GM23248 (cell line): ENCODE measurements at places on chromosomes 13 and 19. TPM values are rescaled to one million over a fixed set of nuclear protein-coding genes. Genes with fewer than 3 reads are reported as not detected.

GRCh38 chr13:109700176-109700575, 86.2 kb downstream of the IRS2 start:
- DNase-seq: no peak

The MTUS2 gene
- 0.62 and 0.74 TPM in 2 replicates for polyA plus RNA-seq

The SERTAD1 gene
- 34.5 and 36.2 TPM in 2 replicates for polyA plus RNA-seq

DNA sequence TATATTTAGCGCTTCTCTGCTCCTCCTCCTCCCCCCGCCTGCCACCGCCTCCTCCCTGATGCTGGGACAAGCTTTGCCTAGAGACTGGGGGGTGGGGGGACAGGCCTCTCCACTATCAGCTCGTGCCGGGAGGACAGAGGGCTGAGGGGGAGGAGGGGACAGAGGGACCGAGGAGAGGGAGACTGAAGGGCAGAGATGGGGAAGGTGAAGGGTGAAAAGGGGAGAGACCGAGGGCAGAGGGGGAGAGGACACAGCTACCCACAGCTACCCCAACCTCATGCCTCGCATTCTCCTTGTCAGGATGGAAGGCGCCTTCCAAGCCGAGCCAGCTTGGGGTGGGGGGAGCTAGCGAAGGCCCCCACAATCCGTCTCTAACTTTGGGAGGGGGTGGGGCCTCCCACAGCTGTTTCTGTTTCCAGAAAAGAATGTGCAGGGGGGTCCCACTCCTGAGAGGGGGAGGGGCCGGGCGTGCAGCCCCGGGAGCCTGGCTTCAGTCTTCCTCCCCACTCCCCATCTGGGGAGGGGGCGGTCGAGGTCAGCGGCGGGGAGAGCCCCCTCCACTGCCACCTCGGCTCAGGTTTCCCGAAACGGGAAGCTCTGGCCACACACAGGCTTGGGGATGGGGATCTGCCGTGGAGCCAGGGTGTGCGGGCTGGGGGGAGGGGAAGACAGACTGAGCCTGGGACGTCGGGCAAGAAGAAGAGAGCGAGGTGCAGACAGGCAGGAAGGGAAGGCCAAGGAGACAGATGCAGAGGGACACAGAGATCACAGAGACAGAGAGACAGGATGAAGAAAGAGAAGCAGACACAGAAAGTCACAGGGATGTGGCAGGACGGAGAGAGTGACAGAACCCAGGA, 1.6 kb downstream of the DACT3 start:
- peak; percentile 53 for DNase-seq

The ZNF536 gene
- polyA plus RNA-seq: 0.11 and 0.35 TPM in 2 replicates

DNA sequence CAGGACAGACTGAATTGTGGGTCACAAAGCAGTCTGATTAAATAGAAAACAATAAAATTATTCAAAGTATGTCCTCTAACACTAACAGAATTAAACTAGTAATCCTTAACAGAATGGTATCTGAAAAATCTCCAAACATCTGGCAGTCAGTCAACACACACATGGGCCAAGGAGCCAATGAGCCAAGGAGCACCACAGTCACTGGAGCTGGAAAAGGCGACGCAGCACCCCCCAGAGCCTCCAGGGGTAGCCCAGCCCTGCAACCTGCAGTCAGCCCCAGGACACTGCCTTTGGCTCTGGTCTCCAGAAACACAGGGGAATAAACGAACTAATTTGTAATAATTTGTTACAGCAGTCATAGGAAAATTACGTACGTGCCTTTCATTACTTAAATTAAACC, 12.3 kb downstream of the TUBGCP3 start:
- DNase-seq: peak; percentile 58

The NOTCH3 gene
- polyA plus RNA-seq: 15.4 and 16.0 TPM in 2 replicates

DNA sequence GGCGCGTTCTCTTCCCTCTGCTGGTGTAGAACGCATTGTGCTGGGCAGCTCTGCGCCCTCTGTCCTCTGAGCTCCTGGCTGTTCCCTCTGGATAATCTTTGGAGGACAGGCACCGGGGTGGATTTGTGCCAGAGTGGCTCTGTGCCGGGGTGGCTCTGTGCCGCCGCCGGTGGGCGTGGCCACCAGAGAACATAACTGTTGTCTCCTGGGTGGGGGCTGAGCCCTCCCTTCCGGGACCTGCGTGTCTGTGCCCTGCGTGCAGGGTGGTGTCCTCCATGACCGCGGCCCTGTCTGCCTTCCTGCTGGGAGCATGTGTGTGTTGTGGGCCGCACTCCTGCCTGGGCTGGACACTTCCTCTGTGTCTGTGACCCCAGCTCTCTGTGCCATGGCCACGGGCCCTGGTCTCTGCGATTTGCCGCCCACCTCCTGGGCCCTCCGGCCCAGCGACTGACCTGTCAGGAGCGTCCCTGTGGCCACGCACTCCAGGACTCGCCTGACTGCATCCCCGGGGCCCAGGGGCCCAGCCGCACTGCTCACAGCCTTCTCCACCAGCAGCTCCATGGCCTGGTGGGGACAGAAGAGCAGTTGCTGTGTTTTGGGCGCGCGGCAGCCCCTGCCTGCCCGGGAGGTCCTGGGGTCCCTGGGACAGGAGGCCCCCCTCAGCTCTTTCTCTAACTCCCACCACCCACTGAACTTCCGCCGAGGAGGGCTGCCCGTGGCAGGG, 22.4 kb upstream of the MATK start:
- no peak for DNase-seq

The SYNGR4 gene
- polyA plus RNA-seq: not detected in 2 replicates

DNA sequence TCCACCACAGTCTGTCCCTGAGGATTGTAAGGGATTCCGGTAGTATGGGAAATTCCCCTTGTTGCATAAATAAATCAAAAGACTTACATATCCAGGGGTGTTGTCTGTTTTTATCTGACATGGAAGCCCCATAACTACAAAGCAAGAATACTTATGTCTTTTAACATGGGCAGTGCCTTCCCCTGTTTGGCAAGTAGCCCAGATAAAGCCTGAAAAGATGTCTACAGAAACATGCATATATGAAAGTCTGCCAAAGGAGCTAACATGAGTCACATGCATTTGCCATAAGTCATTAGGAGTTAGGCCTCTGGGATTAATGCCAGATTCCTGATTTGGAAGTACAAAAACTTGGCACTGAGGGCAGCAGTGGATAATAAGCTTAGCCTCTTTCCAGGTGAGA, 62.1 kb downstream of the ZNF737 start:
- DNase-seq: peak; percentile 27

The ZNF814 gene
- 11.7 and 14.1 TPM in 2 replicates for polyA plus RNA-seq

DNA sequence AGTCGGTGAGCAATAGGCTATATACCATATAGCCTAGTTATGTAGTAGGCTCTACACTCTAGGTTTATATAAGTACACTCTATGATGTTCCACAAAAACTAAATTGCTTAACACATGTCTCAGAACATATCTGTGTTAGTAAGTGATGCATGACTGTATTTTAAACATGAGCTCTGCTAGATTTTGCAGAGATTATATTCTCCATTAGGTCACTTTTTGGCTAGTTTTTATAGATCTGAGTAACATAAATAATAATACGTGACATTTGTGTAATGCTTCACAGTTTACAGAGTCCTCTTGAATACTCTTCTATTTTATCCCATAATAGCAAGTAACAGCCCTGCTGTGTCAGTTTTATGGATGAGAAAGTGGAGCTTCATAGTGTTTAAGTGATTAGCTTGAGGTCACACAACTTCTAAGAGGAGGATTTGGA, 47.8 kb downstream of the NDFIP2 start:
- peak; percentile 13 for DNase-seq

- no peak for DNase-seq
Observed at GRCh38 chr13:99374169-99374991, 67.2 kb upstream of the GPR183 start.

- no peak for DNase-seq
Observed at GRCh38 chr13:48640767-48641166, 13.0 kb upstream of the CYSLTR2 start.

DNA sequence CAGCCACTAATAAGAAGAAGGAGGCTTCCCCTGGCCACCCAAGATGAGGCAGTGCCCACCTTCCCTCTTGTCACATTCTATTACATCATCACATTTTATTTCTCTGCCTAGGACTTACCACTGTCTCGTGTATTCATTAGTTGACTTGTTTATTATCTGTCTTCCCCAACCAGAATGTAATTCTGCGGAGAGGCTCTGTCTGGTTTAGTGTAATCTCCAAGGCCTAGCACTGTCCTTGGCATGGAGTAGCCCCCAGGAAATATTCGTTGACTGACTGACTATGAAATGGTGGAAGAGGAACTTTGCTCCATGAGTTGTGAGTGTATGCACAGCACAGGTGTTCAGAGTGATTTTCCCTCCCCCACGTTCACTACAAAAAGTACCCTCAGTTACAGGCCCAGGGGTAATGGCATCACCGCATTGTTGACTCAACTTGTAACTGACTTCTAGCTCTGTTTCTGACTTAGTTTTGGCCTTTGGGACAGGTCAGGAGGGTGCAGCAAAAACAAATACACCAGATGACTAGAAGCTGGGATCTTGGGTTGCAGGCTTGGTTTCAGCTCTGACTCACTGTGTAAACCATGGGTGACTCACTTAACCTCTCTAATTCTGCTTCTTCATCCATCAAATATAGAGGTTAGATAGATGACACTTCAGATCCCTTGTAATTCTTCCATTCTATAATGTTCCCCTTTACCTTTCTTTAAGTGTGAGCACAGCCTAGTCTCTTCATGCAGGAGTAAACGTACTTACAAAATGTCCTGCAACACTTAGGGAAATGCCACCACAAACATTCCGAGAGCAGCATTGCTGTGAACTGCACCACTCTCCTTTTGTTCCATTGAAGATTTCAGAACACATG, 229.7 kb downstream of the KCNRG start:
- peak; percentile 88 for DNase-seq

GRCh38 chr13:64186071-64186470, 2770.4 kb upstream of the PCDH20 start:
- no peak for DNase-seq

GRCh38 chr13:97574926-97575325, 141.0 kb downstream of the RAP2A start:
- DNase-seq: peak; percentile 29

GRCh38 chr19:38466050-38466449, 32.6 kb downstream of the RYR1 start:
- DNase-seq: no peak

The CASP14 gene
- polyA plus RNA-seq: not detected in 2 replicates

DNA sequence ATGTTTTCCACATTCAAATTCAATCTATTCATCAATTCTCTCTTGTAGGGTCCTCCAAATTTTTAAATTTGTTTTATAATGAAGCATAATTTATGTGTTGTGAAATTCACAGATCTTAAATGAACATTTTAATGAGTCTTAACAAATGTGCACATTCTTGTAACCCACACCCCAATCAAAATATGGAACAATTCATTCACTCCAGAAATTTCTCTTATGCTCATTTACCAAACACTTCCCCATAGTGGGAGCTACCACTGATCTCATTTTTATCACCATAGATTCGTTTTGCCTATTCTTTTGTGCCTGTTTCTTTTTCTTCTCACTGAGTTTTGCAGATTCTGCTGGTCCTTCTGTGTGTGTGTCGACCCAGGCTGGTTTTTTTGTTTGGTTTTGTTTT, 664.1 kb downstream of the EFNB2 start:
- DNase-seq: no peak

The ZNF135 gene
- polyA plus RNA-seq: 4.6 and 4.9 TPM in 2 replicates

- DNase-seq: peak; percentile 25
Observed at GRCh38 chr19:48681127-48681470, 8.3 kb upstream of the NTN5 start.

GRCh38 chr13:36986462-36987240, 12.5 kb downstream of the ALG5 start:
- peak; percentile 26 for DNase-seq

DNA sequence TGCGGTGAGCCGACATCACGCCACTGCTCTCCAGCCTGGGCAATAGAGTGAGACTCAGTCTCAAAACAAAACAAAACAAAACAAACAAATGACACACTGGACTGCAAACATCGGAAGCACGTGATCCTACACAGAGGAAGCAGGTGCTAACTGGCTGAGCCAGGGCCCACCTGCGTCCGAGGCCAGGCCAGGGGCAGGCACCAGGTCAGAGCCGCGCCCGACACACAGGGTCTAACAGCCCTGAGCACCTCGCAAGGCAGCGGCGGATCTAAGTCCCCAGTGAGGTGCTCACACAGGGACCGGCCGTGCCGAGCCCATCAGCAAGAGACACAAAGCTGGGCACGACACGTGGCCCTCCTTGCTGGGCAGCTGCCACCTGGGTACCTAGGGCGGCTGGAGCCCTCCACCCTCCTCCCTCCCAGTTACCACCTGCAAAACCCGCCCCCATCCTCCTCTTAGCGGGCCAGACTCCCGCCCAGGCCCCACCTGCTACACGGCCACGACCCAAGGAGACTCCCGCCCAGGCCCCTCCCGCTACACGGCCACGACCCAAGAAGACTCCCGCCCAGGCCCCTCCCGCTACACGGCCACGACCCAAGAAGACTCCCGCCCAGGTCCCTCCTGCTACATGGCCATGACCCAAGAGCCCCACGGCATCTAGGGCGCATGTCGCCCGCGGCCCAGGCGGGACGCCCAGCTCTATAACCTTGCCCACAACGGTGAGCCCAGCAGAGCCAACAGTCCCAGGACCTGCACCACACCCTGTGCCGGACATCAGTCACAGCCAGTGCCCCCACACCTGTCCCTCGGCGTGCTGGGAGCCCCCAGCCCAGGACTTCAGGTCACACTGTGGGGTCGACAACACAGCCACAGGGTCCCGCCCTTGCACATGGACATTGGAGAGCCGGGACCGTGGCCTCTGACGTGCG, 15.6 kb downstream of the AP3D1 start:
- DNase-seq: no peak

The LILRB3 gene
- polyA plus RNA-seq: 0.13 and 0.53 TPM in 2 replicates
